ENCODE measurements at places on chromosomes 1 and 21. TPM values are rescaled to one million over a fixed set of nuclear protein-coding genes. Genes with fewer than 3 reads are reported as not detected.

Gene SELP
- 13.4 TPM for total RNA-seq

Gene MAP3K7CL
- 3.9 TPM for total RNA-seq

Gene KIF14
- 0.03 TPM for total RNA-seq

Gene NUAK2
- total RNA-seq, result 1.6 TPM

Gene CHIT1
- 17.4 TPM for total RNA-seq

Gene RNU1-4
- 6,165 TPM for total RNA-seq

Gene RNF207
- total RNA-seq, result 14.7 TPM

Gene FLG2
- not detected for total RNA-seq

Gene ADORA1
- total RNA-seq, result 2.7 TPM

Gene HPCAL4
- total RNA-seq, result not detected

Gene UBXN11
- 22.2 TPM for total RNA-seq

Gene PCP4L1
- 0.22 TPM for total RNA-seq

Gene PLD5
- total RNA-seq, result 0.26 TPM

Gene TRABD2B
- total RNA-seq, result 2.3 TPM

Gene PGLYRP3
- total RNA-seq, result not detected

Gene HAO2
- total RNA-seq, result not detected

Gene CYP4Z1
- 2.5 TPM for total RNA-seq

Gene GBP4
- total RNA-seq, result 9.7 TPM

Gene SPATA21
- total RNA-seq, result not detected

Gene LCE1B
- total RNA-seq, result not detected

Gene LIN28A
- not detected for total RNA-seq

Gene PSRC1
- total RNA-seq, result 0.90 TPM

Gene AUNIP
- not detected for total RNA-seq

Gene S100A9
- 892 TPM for total RNA-seq

Gene APOBEC4
- not detected for total RNA-seq

Gene HCRTR1
- 0.39 TPM for total RNA-seq

Gene PDIK1L
- 6.4 TPM for total RNA-seq

Gene LGR6
- 0.35 TPM for total RNA-seq

Gene CASQ1
- 0.39 TPM for total RNA-seq

Gene PTGS2
- 35.0 TPM for total RNA-seq

Gene PRDM16
- total RNA-seq, result 3.9 TPM

Gene PKNOX1
- 18.1 TPM for total RNA-seq

Gene WNT9A
- 1.3 TPM for total RNA-seq

Gene KIF26B
- 0.32 TPM for total RNA-seq

Gene SPRR5
- total RNA-seq, result not detected

Gene PLA2G5
- 5.5 TPM for total RNA-seq

Gene BCAS2
- total RNA-seq, result 32.8 TPM

Gene S100A12
- total RNA-seq, result 77.2 TPM

Gene LCE3D
- not detected for total RNA-seq

Gene AMY1A
- not detected for total RNA-seq

Gene C8A
- total RNA-seq, result not detected

Gene GBP2
- total RNA-seq, result 45.9 TPM

Gene NPHS2
- total RNA-seq, result not detected

Gene IPO13
- total RNA-seq, result 26.1 TPM

Gene CADM3
- 6.5 TPM for total RNA-seq

Gene SH2D2A
- 4.7 TPM for total RNA-seq

Gene AMY2B
- 15.8 TPM for total RNA-seq

Gene PTPRC
- total RNA-seq, result 65.8 TPM

Gene ACKR1
- 94.7 TPM for total RNA-seq

Gene MANEAL
- 1.5 TPM for total RNA-seq
